Adipocyte (in vitro differentiated cells): ENCODE measurements at places on chromosomes 1 and 21.
A peak's percentile ranks its signal among the peaks of the same experiment; 100 is the strongest.

DNA sequence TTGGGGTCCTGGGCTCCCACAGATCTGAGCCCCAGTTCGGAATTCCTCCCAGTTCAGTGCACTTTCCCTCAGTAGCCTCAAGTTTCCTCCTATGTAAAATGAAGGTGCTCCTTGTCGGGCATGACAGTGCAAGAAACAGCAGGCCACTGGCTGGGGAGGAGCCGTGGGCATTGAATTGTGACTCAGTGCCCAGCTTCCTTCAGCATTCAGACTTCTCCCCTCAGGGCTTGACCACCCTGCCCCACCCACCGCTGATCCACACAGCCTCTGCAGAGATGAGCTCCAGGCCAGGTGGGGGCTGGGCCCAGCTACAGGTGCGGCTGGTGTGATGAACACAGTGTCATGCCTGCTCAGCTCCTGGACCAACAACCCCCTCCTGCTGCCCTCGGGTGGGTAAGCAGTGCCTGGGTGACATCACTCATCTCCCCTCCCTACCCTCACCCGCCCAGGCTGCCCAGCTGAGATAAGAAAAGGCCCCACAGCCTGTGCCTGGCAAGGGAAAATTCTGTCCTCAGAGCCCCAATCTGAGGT lies 4.9 kb downstream of the MOB3C start:
- peak; percentile 29 for DNase-seq

GRCh38 chr1:54615531-54616279 lies 7.6 kb downstream of the FAM151A start:
- DNase-seq: no peak

- peak; percentile 39 for DNase-seq
Observed at GRCh38 chr1:183870351-183871077, 65.6 kb downstream of the RGL1 start.

GRCh38 chr1:12063141-12064072 lies at the start of gene TNFRSF8:
Gene TNFRSF8 (plus strand): TSS chr1:12063303. CDS start chr1:12063599, 296 bp downstream.
- DNase-seq: peak; percentile 17

DNA sequence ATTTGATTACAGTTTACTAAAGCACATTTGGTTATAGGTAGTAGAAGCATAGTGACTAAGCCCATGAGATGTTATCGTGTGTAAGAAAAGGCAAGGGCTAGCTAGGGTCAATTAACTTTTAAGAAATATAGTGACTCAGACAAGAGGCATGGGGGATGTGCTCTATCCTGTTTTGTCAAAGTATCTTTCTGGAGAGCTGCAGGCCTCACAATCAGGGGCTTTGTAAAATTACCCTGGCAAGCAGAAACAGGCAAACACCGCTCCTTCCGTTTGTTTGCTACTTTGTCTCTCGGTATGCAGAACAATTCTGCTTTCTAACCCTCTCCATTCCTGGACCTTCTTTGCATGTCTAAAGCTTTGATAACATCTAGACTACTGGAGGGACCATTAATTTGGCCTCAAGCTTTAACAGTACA lies 26.1 kb upstream of the ZNF697 start:
- DNase-seq: peak; percentile 71

GRCh38 chr1:226512076-226512728 lies 36.4 kb upstream of the STUM start:
- DNase-seq: no peak

DNA sequence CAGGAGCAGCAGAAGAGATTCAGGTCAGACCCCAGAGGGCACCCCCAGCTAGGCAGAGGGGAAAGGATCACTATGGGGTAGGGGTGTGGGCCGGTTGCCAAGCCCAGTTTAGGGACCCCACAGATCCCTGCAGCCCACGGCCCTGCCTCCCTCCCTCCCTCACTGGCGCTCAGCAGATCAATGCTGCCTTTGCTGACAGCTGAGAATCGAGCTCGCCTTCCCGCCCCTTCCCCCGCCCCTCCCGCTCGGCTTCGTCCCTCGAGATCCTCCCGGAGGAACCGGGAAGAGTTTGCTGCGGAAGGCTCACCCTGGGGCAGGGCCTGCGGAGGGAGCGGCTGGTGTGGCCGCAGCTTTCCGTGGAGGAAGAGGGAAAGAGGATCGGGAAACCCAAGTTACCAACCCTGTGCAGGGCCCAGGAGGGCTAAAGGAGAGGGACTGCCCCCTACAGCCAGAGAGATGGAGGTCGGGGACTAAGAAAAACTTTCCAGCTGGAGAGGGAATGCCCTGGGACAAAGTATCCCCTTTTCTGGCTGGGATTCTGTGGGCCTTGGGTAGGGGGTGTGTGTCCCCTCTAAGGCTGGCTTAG lies 1.1 kb upstream of the KCNQ4 start:
- peak; percentile 18 for DNase-seq

DNA sequence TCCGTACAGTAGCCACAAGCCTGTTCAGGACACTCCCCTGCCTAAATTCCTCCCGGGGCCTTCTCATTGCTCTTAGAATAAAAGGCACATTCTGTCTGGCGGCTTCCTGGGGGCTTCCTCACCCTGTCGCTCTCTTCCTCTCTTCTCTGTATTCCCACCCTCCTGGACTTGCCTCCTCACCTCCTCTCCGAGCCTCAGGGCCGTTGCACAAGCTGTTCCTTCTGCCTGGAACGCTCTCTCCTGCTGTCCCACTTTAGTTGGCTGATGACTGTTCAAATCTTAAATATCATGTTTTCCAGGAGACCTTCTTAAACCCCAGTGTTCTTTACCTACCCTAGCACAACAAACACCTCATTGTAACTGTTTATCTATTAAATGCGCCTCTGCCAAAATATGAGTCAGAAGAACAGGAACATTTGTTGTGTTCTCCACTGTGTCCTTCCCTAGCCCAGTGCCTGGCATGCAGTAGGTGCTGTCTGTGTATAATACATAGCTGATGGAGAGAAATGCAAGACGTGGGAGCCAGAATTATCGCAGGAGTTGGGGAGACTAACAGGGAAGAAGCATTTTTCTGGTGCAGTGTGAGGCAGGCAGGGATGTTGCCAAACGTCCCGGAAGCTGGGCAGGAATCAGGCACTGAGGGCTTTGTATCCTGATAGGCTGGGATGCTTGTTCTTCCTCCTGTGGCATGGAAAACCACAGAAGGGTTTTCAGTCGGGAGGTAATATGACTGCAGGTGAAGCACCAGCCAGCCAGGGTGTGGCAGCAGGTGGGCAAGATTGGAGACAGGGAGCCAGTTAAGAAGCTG lies 24.1 kb upstream of the THRAP3 start:
- DNase-seq: peak; percentile 28

DNA sequence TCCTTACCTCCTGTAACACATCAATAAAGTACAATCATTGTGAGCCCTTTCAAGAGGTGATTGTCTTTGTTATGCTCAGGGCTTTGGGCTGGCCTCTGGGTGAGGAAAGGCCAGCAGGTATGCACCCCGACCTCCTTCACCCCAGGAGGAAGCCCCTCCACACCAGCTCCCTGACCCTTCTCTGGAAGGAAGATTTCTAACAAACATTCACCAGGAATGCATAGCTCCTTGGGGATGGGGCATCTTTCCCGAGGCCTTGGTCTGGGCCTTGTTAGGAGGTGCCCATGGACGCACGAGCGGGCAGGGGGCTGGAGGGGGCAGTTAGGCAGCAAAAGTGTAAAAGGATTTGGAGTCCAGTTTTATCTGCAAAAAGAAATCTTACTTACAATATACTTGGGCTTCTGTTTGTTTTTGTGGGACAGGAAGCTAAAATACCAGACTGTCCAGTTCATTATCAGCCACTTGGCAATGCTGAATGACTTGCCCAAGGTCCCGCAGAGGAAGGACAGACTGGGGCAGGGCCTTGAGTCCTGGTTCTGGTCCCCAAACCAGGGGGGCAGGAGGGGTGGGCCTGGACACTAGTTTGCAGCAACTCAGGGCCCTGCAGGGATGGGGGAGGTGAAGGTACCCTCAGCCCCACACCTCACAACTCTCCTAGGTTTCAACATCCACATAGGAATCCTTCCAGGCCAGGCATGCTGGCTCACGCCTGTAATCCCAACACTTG lies 10.1 kb downstream of the ZC3H12A start:
- DNase-seq: no peak

DNA sequence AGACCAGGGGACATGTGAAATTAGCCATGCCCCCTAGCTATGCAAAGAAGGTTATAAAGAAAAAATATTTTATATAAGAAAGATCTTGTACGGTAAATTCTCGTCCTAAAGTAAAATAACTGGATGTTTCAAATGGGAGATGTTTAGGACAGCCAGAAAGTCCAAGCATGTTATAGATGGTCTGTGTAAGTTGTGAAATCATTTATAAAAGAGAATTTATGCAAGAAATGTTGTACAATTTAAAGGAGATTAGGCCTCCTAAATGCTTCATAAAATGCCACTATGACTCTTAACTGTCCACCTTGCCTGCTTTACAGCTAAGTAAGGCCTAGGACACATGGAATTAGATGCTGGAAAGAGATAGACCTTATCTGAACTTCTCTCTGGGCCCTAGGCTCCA lies 118.1 kb upstream of the POGK start:
- DNase-seq: no peak

DNA sequence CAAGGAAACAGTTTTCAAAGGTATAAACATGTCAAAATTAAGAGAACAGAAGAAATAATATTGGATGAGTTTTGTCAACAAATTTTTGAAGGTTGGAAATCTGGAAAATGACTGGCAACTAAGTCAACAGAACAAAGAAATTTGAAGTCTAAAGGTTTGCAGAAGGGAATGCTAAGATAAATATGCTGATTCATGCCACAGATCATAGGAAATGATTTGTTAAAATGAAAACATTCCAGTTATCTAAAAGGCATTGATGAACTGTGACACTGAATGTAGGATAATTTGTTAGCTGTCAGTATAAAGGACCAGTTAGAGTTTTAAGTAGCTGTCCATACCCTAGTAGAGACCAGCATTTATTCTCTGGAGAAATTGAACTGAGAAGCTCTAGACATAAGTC lies 157.9 kb upstream of the CHRM3 start:
- no peak for DNase-seq

- no peak for DNase-seq
Observed at GRCh38 chr1:166857995-166858394, 18.1 kb downstream of the TADA1 start.

GRCh38 chr1:97943354-97943753 lies 22.5 kb upstream of the DPYD start:
- peak; percentile 85 for DNase-seq

GRCh38 chr21:34673006-34673405 lies 4.2 kb downstream of the CLIC6 start:
- no peak for DNase-seq

- no peak for DNase-seq
Observed at GRCh38 chr21:45571641-45572040, 29.4 kb upstream of the SLC19A1 start.

- DNase-seq: no peak
Observed at GRCh38 chr1:158251163-158251562, 3.1 kb upstream of the CD1A start.

DNA sequence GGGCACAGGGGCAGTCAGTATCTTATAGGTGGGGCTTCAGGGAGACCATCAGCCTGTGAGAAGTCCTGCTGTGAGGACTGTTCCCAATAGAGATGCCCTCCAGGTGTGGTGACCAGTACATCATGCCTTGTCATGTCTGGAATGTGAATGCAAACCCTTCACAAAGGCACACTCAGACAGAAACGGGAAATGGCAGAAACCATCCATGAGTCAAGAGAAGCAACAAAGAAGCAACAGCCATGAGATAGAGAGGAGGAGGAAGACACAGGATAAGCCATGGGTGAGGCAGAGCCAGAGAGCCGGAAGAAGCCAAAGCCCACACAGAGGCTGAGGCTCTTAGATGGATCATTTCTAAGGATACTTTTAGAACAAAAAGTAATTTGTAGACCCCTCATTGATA lies 20.1 kb upstream of the ZP4 start:
- DNase-seq: no peak

GRCh38 chr1:84959294-84959693 lies 37.6 kb downstream of the MCOLN2 start:
- DNase-seq: no peak

GRCh38 chr1:203663294-203663693 lies 36.7 kb downstream of the ATP2B4 start:
- peak; percentile 55 for DNase-seq

DNA sequence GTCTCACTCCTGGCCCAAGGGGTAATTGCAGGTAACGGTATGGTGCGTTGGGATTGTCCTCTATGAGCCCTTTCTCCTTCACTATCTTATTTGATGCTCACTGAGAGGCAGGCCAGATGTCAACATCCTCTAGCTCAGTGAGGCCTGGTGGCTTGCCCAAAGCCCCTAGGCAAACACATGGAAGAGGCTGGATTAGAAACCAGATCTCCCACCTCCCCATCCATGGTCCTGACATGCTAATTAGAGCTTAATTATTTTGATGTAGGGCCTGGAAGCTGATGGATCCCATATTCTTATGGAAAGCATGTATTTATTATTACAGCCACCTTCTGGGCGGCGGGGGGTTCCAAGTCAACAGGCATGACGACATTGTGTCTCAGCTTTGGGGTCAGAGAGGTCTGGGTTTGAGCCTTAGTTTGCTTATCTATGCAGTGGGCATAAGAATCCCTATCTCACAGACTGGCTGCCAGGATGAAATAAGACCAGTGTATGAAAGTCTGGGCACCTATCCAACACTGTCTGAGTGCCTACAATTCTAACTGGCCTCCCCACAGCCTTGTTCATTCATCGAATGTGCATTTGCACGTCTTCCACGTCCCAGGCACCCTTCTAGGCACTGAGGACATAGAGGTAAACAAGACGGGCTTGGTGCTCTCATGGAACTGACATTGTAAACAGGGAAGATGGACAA lies 6.2 kb downstream of the SMPDL3B start:
- no peak for DNase-seq

GRCh38 chr1:240217403-240217802 lies 125.7 kb downstream of the FMN2 start:
- DNase-seq: peak; percentile 77

DNA sequence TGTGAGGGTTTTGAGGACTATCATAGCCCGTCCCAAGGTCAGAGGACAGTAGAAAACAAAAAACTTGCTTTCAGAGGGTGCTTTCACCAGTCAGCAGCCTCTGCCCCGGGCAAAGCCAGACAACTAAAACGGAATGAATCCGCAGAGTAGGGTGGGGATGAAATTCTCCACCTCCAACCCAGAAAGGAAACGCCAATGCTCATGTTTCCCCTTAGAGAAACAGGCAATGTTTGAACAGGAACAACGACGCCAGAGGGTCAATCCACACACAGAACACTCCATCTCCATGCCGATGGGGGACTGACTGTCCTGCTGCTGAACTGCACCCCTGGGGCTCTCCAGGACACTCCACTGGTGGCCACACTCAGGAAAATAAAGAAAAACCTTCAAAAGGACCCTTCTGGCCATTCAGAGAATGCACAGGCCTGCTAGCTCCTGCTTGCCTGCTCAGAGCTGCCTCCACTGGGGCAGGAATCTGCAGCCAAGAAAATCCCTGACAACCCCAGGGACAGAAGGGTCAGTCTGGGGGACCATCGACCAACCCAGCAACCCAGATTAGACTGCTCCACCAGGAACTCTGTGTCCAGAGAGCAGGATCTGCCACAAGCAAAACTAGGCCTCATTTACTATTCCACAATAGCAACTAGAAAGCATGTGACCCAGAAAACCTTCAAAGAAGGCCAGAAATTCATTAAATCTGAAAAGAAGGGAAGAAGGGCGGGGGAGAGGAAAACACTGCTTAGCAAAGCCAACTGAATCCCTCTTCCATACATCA lies 116.0 kb downstream of the TOMM20 start:
- no peak for DNase-seq

GRCh38 chr21:41804381-41804780 lies 37.5 kb upstream of the RIPK4 start:
- no peak for DNase-seq
